Heart left ventricle (tissue), 16 donors: ENCODE measurements at places on chromosomes 11 and 22. TPM values are rescaled to one million over a fixed set of nuclear protein-coding genes. Genes with fewer than 3 reads are reported as not detected.

The CYB5R2 gene
- 1.6 TPM for total RNA-seq

The TNRC6B gene
- 39.3 TPM for total RNA-seq

The TRIM48 gene
- not detected for total RNA-seq

The CASP5 gene
- total RNA-seq = 0.45 TPM

The MEI1 gene
- total RNA-seq = 1.1 TPM

The FAM180B gene
- total RNA-seq = not detected

The GNG3 gene
- not detected for total RNA-seq

The P2RX3 gene
- total RNA-seq = 0.63 TPM

The SCGB1C1 gene
- total RNA-seq = not detected

The VSIG2 gene
- 1.3 TPM for total RNA-seq

The HTATIP2 gene
- 13.7 TPM for total RNA-seq

The MPZL3 gene
- 3.9 TPM for total RNA-seq

The FDXACB1 gene
- 1.4 TPM for total RNA-seq

The LDHAL6A gene
- total RNA-seq = not detected

The ALDH3B2 gene
- total RNA-seq = not detected

The CRYBB2 gene
- total RNA-seq = not detected

DNA sequence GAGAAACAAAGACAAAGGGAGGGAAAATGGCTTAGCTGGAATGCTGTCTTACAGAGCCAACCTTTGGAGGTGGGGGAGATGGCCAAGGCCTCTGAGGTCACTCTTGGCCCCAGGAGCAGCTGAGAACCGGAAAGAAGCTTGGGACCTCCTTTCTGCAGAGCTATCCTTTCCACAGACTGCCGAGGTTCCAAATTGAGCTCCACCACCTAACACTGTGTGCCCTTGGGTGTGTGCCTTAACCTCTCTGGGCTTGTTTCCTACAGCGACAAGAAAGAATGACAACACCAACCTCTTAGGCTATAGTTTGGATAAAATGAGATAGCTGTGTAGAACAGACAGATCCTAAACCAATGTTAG is 23.2 kb downstream of the RTN4RL2 start:
- no peak for DNase-seq

GRCh38 chr11:109945626-109946321 is 147.4 kb upstream of the ZC3H12C start:
- DNase-seq = no peak

GRCh38 chr11:106070606-106071005 is 6.5 kb downstream of the KBTBD3 start:
- no peak for DNase-seq

DNA sequence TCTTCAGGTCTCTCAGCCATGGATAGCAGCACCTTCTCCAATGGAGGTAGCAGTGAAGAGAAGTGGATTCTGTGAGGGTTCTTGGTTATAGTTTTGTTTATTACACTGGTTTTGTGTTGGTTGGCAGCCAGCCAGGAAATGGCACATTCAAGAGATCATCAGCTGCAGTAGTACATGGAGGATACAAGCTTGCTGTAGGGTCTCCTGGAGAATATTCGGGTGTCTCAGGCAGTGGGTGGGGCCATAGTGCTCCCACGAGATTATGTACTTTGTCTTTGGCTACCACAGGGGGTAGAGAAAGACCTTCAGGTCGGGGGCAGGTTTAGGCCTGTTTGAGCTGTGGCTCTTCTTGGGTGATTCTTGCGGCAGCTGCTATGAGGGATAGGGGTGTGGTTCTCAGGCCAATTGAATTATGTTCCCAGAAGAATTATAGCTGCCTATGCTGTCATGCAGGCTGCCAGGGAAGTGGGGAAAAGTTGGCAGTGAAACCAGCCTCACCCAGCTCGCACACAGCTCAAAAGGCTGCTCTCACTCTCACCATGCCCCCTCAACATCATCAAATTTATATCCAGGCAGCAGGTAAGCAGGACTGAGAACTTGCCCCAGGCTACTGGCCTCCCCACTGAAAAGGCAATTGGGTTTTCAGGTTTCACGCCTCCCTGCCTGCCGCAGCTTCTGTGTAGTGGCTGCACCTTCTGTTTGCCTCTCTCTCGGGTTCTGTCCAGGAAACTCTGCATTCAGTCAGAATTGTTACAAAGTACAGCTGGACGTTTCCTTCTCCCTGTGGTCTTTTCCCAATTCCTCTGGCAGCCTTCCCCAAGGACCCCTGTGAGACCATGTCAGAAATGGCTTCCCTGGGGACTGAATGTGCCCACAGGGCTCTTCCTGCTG is 435.5 kb downstream of the LUZP2 start:
- DNase-seq = no peak

- no peak for DNase-seq
Observed at GRCh38 chr11:77644887-77645286, 7.3 kb upstream of the CLNS1A start.

GRCh38 chr11:61895046-61895717 is 3.8 kb upstream of the FADS3 start:
- no peak for DNase-seq

- DNase-seq = no peak
Observed at GRCh38 chr22:25161916-25162530, 37.6 kb upstream of the CRYBB3 start.

DNA sequence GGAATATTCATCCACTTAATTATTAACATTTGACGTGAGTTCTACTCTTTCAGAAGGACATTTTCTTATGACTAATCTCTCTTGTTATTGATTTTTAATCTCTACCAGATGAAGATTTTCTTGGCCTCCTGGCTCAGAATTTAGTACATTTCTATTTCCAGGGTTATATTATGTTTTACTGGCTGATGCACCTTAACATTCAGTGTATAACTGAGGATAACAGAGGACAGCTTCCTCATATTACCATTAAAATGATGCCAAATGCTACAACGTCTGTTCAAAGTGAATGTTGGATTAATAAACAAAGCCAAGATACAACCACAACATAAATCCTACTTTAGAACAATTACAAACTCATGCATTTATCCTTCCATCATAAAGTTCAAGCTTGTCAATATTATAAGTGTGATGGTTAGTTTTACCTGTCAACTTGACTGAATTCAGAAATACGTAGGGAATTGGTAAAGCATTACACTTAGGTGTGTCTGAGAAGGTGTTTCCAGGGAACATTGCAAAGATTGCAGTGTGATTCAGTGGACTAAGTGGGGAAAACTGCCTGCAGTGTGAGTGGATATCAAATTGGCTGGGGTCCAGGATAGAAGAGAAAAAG is 485.2 kb downstream of the LRRC4C start:
- DNase-seq = no peak

GRCh38 chr11:26227301-26227746 is 104.6 kb upstream of the ANO3 start:
- DNase-seq = no peak

- no peak for DNase-seq
Observed at GRCh38 chr11:46345881-46346484, 1.3 kb upstream of the DGKZ start.

DNA sequence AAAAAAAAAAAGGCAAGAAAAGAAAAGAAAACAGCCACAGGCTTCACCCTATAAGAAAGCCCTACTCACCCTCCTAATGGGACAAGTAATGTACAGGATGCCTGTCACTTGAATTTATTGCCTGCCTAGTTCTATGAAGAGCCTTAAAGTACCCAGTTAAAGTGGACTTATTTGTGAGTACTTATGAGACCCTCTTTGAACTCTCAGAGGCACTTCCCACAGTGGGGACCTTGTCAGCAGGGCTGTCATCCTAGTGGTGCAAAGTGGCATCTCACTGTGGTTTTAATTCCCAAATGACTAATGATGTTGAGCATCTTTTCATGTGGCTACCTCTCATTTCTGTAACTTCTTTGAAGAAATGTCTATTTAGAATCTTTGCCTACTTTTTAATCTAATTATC is 41.8 kb upstream of the BARX2 start:
- no peak for DNase-seq

GRCh38 chr11:109026891-109027489 is 362.1 kb downstream of the DDX10 start:
- DNase-seq = no peak

DNA sequence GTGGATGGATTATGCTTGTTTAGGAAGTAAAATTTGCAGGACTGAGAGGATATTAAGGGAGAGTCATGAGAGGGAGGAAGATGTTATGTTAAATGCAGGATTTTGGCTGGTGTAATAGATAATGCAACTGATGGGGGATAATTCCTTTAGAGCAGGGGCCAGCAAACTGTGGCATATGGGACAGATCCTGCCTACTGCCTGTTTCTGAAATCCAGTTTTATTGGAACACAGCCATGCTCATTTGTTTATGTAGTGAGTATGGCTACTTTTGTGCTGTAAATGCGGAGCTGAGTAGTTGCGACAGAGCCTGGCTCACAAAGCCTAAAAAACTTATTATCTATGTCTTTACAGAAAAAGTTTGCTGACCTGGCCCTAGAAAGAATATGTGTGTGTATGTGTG is 66.6 kb upstream of the MPPED2 start:
- no peak for DNase-seq

DNA sequence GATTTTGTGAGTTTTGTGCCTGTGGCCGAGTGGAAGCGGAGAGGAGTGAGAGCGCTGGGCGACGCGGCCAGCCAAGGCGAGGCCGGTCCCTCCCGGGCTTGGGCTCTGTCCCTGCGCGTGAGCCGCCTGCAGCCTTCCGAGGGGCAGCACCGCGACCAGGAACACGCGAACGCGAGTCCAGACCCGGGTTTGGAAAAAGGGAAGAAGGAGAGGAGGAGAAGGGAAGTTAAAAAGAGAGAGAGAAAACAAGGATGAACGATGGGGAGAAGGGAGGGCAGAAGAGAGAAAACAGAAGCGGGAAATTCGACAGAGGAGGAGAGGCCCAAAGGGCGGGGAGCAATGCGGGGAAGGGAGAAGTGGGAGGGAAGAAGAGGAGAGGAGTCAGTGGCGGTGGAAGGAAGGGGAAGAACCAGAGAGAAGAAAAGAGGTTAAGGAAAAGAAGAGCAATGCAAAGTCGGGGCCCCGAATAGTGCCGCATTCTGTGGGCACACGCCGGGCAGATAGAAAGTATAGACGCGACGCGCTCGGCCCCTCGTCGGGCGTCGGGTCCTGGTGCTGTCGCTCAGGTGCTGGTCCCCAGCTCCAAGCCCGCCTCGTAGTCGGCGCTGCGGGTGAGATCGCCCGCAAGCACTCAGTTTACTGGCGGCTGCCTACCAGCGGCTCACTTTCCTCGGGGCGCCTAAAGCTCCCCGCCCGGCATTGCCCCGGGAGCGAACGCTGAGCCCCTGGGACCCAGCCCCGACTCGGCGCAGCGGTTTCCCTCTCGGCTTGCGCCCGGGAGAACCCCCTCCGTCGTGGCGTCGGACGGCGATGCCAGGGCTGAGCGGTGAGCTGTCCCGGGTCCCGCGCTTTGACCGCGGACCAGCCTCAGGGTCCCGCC is 2.8 kb upstream of the BARX2 start:
- no peak for DNase-seq

GRCh38 chr11:9972989-9973388 is 309.1 kb downstream of the SWAP70 start:
- DNase-seq = no peak

- DNase-seq = no peak
Observed at GRCh38 chr22:40898850-40899357, 37.0 kb upstream of the DNAJB7 start.

GRCh38 chr11:80873310-80873999 is 1432.6 kb upstream of the TENM4 start:
- no peak for DNase-seq

DNA sequence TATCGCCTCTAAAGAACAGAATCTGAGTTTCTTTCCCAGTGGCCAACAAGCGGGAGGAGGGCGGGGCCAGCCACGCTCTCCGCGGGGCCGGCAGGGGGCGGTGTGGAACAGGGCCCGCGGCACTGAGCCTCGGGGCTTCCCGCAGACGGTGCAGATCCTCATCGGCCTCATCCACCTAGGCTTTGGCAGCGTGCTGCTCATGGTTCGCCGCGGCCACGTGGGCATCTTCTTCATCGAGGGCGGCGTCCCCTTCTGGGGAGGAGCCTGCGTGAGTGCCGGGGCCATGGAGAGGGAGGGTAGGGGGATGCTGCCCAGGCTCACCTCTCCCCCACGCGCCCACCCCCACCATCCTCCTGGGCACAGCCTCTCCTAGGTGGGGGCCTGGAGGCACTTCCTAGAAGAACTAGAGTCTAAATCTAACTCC is 10.7 kb downstream of the MS4A15 start:
- no peak for DNase-seq

GRCh38 chr11:111204211-111204610 is 41.3 kb upstream of the POU2AF2 start:
- no peak for DNase-seq

DNA sequence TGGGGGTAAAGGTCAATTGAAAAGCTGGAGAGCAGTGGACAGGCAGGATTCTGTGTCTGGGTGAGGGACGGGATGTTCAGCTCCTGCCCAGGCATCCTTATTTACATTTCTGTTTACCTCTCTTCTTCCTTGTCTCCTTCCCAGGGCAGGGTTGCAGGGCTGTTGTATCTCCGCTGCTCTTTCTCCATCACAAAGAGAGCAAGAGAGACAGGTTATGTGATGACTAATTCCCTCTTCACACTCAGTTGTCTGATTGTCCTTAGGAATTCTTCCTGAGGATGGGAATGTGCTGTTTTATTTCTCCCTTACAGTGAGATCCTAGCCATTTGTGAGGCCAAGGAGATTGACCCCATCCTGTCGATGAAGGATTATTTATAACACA is 104.9 kb downstream of the VPREB1 start:
- DNase-seq = no peak

DNA sequence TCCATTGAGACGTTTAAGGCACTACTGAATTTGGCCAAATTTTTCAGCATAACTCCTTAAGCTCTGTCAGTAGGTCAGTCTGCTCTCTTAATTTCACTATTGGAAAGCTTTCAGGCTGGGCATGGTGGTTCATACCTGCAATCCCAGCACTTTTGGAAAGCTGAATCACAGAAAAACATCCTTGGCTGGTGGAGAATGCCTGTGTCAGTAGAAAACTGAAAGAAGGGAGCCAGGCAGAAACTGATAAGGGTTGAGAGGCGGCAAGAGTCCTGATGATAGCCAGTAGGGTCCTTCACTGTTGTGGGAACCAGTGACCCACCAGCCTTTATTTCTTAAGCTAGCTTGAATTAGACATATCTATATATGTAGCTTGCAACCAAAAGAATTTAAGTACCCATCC is 22.6 kb downstream of the NEU3 start:
- DNase-seq = no peak

GRCh38 chr11:2207212-2207611 is 35.6 kb upstream of the TH start:
- DNase-seq = no peak
